ENCODE measurements at places on chromosomes 7 and 10. TPM values are rescaled to one million over a fixed set of nuclear protein-coding genes. Genes with fewer than 3 reads are reported as not detected.

PRKCQ gene
- total RNA-seq = 0.32 TPM

ANKRD30A gene
- total RNA-seq = not detected

HIPK2 gene
- total RNA-seq = 21.5 TPM

SH2D4B gene
- total RNA-seq = not detected

RBM17 gene
- total RNA-seq = 19.9 TPM

AKR1D1 gene
- total RNA-seq = not detected

GPRIN2 gene
- total RNA-seq = not detected

MYL10 gene
- not detected for total RNA-seq

EPHB4 gene
- total RNA-seq = 46.8 TPM

C10orf67 gene
- not detected for total RNA-seq

MKI67 gene
- total RNA-seq = 5.1 TPM

P4HA1 gene
- 422 TPM for total RNA-seq

CYCS gene
- 35.2 TPM for total RNA-seq

PPP1R9A gene
- 0.16 TPM for total RNA-seq

All from cardiac atrium fibroblast (primary cell).